ENCODE measurements at places on chromosomes 12 and 14.

DNA sequence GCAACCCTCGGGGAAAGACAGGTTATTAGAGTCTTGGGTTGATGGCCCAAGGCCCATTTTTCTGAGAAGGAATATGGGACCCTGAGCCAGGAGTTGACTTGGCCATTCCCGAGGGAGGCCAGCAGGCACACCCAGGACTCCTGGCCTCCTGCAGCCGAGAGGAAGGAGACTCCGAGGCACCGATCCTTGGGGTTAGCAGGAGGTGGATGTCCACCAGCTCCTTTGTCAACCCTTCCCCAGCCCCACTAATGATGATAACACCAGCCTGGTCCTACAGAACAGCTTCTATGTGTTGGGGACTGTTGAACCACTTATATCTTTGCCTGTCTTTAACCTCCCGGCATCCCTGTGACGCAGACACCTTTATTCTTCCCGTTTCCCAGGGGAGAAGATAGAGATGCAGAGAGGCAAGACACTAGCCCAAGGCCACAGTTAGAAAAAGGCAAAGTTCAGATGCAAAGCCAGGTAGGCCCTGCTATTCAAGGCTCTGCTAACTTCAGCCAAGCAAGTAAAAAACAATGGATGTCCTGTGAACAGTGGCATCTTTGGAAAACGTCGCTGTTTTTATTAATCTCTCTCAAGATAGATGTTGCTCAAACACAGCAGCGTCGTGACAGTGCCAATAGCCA is 767.3 kb upstream of the TBX3 start:
- no peak for DNase-seq

- DNase-seq = no peak
Observed at GRCh38 chr12:123041042-123041531, 60.6 kb downstream of the ARL6IP4 start.

GRCh38 chr12:2629051-2629450 is 165.7 kb upstream of the FKBP4 start:
- no peak for DNase-seq

DNA sequence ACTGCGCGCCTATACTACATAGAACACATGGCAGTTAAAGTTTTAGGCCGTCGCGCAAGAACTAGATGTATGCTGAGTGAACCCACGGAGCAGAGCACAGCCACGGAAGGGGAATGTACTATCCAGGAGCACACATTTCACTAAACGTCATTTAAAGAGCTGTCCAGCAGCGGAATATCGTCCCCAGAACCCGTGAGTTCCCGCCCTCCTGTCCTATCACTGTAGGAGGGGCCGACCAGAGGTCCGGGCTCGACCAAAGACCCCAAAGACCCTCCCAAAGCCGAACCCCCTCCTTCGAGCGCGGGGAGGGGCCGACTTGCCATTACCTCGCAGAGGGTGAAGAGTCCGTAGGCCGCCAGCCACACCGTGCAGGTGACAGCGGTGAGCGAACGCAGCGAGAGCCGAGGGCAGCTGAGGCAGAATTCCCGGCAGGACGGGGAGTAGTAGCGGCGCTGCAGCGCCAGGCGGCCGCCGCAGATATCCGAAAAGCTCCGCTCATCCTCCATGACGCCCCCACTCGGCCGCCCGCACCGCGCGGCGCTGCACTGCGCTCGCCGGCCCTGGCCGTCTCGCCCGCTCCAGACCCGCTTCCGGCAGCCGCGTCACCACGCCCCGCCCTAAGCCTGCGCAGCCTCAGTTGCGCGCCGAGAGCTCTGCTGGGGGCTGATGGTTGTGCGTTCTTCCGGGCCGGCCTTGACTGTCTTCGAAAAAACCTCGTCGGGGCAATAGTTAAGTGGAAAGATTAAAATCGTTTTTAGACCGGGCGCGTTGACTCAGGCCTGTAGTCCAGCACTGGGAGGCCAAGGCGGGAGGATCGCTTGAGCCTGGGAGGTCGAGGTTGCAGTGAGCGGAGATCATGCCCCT is at the start of gene PIGH:
Gene PIGH (minus strand): TSS at position 571 of the 864 bp plus-strand sequence. CDS start 65 bp downstream, at position 506.
- peak; percentile 89 for DNase-seq

- DNase-seq = no peak
Observed at GRCh38 chr14:93733231-93733630, 55.1 kb downstream of the PRIMA1 start.

Measured in choroid plexus epithelial cell (primary cell).